ENCODE measurements at places on chromosomes 12 and 14. TPM values are rescaled to one million over a fixed set of nuclear protein-coding genes. Genes with fewer than 3 reads are reported as not detected.

TPPP2 gene
- not detected for total RNA-seq

FGF23 gene
- not detected for total RNA-seq

HOTAIR gene
- 1.6 TPM for total RNA-seq

NFKBIA gene
- 41.4 TPM for total RNA-seq

GLS2 gene
- not detected for total RNA-seq

RNASE7 gene
- not detected for total RNA-seq

LPAR5 gene
- total RNA-seq, result not detected

- peak; percentile 41 for DNase-seq
These were observed 7.6 kb downstream of the ADSS1 start for GRCh38 chr14:104731320-104732294.

- DNase-seq, result peak; percentile 31
These were observed 122.7 kb upstream of the LMNTD1 start for GRCh38 chr12:25675808-25676207.

DNA sequence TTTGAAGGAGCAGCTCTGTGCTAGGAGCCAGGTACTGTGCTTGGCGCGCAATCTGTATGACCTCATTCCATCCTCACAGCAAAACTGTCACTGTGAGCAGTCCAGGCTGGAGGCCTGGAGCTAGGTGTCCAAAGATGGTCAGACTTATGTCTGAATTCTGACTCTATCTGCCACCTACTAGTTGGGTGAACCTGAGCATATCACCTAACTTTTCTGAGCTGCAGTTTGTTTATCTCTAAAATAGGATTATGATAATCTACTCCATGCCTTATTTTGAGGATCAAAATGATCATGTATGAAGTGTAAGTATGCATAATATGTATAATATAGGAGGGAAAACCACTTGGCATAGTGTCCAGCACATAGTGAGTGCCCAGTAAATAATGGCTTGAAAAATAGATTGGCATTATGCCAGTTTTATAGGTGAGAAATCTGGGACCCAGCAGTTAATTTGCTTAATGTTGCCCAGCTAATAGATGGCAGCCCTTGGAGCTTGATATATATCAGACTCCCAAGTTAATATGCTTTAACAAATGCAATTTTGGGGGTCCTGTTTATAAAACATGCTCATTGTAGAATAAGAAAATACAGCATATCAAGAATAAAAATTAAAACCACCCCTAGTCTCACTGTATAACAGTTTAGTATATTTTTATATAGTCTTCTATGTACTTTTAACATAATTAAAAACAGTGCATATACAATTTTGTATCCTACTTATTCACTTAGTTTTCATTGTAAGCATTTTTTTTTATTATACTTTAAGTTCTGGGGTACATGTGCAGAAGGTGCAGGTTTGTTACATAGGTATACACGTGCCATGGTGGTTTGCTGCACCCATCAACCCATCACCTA lies 4.5 kb upstream of the JPH4 start:
- DNase-seq, result no peak

GRCh38 chr12:123442774-123443173 lies 6.3 kb upstream of the RILPL2 start:
- DNase-seq, result no peak

GRCh38 chr12:121815263-121815662 lies 11.5 kb downstream of the SETD1B start:
- DNase-seq, result no peak

GRCh38 chr14:26966908-26967307 lies 369.1 kb upstream of the NOVA1 start:
- no peak for DNase-seq

DNA sequence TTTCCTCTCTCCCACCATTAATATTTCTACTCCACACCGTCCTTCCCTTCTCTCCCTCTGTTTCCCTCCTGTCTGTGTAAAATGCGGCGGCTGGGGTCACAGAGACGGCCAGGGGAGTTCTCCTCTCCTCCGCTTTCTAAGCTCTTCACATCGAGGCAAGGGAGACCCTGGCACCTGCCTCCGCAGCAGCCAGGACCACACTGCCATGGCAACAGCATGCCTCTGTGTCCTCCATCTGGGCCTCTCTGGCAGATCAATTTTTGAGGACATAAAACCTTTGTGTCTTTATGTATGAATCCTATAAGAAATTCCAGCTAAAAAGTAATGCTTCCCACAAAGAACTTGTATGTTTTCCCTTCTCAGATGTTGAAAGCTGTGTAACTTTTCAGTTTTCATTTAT lies 41.4 kb downstream of the DYRK4 start:
- DNase-seq, result no peak

DNA sequence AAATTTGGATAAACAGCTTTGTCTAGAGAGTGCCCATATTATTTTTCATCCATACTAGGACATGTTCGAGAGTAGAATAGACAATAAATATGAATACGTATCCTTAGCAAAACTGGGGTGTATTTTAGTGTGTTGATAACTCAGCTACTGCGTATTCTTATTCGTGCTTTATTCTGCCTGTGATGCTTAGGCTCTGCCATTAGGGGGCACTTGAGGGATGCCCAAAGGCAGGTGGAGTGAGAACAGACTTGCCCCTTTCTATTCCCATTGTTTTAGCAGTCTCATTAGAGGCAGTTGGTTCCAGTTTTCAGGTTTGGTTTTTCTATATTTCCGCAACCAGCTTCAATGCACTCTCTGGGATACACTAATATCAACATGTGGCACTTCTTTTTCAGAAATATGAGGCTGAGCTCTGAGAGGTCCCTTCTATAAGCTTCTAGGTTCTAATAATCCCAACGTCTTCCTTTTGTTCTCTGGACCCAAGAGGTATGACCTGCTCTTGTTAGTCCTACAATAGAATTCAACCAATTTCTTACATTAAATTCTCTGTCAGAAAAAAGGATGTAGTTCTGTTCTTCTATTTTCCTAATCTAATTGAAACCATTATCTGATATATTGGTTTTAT lies 985.7 kb upstream of the FBXO33 start:
- peak; percentile 25 for DNase-seq

DNA sequence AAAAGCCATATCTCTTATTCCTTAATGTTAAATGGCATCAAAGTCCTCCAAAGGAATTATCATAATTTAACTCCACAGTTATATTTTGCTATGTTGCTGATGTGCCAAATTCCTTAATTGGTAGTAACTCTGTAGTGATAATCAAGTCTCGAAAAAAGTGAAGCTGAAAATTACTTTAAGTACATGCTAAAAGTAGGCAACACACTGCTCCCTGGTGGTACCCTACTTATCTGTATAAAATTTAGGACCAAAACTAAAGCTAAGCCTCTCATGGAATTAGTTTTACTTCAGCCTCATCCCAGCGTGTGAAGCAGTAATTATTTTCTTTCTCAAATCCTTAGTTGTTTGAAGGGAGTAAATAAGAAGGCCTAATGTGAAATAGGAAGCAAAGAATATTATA lies 132.8 kb downstream of the TTLL5 start:
- DNase-seq, result no peak

DNA sequence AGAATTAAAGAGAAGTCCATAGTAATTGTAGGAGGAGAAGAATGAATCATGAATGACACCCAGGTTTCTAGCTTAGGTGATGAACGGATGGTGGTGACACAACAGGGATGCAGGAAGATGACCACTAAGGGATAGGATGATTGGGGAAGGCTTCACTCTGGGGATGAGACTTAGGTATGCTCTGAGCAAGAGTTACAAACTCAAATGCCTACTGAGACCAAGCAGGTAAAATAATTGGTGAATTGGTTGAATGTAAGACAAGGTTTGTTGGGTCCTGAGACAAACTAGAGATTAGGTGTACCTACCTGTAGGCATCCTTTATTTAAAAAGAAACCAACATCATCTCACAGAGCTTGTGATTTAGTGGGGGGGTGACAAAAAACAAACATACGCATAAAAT lies 116.3 kb downstream of the CFAP54 start:
- DNase-seq, result no peak

GRCh38 chr12:54033980-54034784 lies 1.3 kb downstream of the HOXC5 start:
- DNase-seq, result no peak

GRCh38 chr14:72619881-72620280 lies 274.0 kb downstream of the DPF3 start:
- DNase-seq, result no peak

- no peak for DNase-seq
These were observed 28.4 kb upstream of the NEDD1 start for GRCh38 chr12:96878704-96879103.

DNA sequence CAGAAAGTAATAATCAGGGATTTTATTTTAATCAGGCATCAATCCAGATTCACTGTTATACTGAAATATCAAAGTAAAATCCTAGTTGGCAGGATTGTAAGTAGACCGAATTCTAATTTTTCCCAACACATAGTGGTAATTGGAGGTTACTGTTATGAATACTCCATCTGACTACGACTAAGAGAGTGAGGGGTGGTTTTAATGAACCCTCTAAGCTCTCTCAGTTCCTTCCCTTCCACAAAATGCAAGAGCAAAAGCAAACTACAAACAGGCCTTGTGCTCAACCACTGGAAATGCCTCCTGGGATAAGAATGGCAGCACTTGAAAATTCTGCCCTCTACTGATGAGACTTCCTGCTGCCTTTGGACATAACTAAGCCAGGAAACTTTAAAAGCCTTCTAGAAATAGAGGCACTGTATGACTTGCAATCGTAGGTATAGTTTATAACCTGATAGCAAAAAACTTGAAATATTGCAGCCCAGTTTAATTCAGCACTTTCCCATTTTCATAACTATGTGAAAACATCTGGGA lies 184.8 kb downstream of the SLC16A7 start:
- peak; percentile 39 for DNase-seq

GRCh38 chr12:114949058-114949820 lies 265.3 kb upstream of the TBX3 start:
- no peak for DNase-seq

GRCh38 chr14:59739794-59740193 lies 130.8 kb downstream of the RTN1 start:
- DNase-seq, result no peak

DNA sequence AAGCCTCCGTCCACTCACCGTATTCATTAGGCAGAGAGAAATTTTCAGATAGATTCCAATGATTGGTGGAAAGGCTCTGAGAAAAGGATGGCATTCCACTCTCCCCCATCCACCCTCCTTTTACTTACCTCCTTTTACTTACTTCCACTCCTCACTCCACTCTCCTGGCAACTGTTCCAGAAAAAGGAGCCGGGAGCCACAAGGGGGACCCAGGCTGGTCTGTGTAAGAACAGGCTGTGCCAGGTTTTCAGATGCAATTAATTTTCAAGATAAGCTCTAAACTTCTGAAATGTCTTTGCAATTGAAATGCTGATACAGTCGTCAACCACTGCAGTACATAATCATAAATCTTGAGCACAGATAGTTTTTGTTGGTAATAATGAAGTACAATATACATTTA lies 248.8 kb downstream of the ANO6 start:
- no peak for DNase-seq

DNA sequence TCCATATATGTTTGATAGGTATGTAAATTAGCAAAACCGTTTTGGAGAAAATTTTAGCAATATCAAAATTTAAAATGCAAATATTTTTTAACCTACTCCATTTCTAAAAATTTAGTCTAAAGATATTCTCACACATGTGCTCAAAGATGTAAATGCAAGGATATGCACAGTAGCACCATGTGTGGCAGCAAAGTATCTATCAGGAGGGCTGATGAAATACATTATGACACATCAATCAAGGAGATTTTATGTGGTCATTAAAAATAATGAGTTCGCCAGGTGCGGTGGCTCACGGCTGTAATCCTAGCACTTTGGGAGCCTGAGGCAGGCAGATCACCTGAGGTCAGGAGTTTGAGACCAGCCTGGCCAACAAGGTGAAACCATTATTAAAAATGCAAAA lies 8.0 kb upstream of the C1R start:
- no peak for DNase-seq

- peak; percentile 66 for DNase-seq
These were observed 14.8 kb downstream of the PROX2 start for GRCh38 chr14:74860899-74861733.

DNA sequence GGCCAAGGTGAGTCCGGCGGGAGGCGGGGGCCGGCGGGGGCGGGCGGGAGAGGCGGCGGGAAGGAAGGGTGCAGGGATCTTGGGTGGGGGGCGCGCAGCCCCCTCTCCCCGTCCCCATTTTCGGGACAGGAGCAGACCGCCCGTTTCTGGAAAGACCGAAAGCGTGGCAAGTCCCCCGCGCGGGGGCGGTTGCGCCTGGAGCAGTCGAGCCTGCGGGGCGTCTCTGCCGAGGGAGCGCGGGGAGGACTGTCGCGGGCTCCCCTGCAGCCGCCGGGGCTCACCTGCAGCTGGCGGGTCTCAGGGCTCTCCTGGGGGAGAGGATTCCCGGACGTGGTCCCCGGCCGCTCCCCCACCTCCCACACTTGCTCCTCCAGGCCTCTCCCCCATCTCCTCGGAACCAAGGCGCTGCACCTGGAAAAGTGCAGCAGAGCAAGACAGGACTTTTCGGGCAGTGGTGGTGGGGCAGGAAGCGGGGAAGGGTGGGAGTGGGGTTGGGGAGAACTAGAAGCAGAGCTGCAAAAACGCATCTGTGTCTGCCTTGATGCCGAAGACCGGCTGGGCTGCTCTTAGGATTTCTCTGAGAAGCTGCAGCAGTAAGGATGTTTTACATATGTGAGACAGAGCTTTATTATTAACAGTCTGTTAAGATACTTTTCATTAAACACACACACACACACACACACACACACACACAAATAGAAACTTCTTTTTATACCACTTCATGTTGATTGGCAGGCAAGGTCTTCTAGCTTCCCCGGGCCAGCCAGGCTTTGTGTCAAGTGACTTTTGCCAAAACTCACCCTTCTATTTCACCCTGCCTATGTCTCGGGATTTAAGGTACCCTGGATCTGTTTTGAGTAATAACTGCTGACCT lies 677 bp downstream of the C12orf75 start:
- DNase-seq, result no peak

GRCh38 chr14:58243790-58244555 lies 670 bp upstream of the PSMA3 start:
- peak; percentile 17 for DNase-seq

DNA sequence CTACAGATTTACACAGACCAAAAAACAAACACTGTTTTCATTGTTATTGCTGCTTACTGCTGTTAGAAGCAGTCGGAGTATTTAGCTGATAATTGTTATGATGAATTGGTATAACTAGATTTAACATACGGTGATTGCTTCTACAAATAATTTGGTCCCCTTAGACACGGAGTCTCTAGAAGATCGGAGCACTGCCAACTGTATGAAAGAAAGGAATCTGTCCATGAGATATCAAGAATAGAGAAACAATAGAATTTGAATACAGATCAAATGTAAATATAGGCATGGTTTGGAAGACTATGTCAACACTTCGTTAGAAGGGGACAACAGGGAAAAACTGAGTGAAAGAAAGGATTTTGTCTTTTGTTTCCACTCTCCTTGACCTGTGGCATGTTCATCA lies 110.9 kb downstream of the PPP2R5E start:
- no peak for DNase-seq

- no peak for DNase-seq
These were observed 23.6 kb upstream of the TCL1B start for GRCh38 chr14:95662376-95663186.

DNA sequence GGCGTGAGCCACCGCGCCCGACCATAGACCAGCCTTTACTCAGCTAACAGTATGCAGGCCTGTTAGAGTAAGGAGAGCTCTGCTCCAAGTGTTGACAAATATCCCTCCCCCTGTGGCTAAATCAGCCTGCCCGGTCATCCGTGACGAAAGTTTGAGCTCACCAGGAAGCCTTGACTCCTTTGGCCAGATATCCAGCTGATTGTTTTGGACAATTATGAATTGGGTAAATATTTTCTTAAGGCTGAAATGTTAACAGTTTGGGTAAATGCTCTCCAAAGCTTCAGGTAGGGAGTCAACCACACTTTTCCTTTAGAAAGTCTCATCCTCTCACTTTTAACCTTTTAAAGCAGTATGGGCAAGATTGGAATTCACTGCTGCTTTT lies 157.9 kb downstream of the PAWR start:
- DNase-seq, result no peak

GRCh38 chr14:104138098-104138717 lies at the start of gene KIF26A:
KIF26A (plus strand) TSS chr14:104138587; CDS start chr14:104138723, 136 bp downstream.
- no peak for DNase-seq
